Colonic mucosa (tissue), 4 donors: ENCODE measurements at places on chromosomes 5 and 9. TPM values are rescaled to one million over a fixed set of nuclear protein-coding genes. Genes with fewer than 3 reads are reported as not detected.

- H3K4me3 ChIP-seq, result no peak overlapping the region
- no peak for DNase-seq
Observed at GRCh38 chr9:25939126-25939525, 260.9 kb upstream of the TUSC1 start.

GRCh38 chr5:179169836-179170235 lies 109.7 kb downstream of the ZNF354C start:
- no peak overlapping the region for H3K27ac ChIP-seq
- no peaks in the 10 kb centered on the region for H3K27me3 ChIP-seq
- H3K36me3 ChIP-seq, result no peaks in the 10 kb centered on the region
- H3K4me3 ChIP-seq, result no peak overlapping the region

STING1 gene
- 49.2 TPM for total RNA-seq

PKD2L2 gene
- total RNA-seq, result not detected

GRCh38 chr5:169431386-169431785 lies 130.4 kb upstream of the SLIT3 start:
- no peaks in the 10 kb centered on the region for H3K36me3 ChIP-seq
- no peak overlapping the region for H3K27ac ChIP-seq
- DNase-seq, result no peak
- H3K4me1 ChIP-seq, result no peaks in the 10 kb centered on the region

BTNL8 gene
- total RNA-seq, result 51.6 TPM

DNA sequence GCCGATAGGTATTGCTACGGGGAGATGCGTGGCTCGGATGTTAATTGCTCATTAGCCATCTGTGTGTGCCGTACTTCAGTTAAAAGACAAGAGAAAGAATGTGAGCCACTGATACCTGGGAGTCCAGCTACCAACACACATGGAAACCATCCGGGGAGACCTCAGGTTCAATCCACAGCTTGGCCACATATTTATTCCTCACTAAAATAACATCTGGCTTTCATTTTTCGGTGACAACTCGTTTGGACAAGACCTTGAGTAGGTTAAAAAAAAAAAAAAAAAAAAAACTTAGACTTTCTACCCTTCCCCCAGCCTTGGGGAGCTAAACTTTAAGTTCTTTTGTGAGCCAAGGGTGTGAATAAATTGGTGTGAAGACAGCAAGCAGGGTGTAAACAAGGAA lies 84.1 kb downstream of the SLIT3 start:
- H3K36me3 ChIP-seq, result no peaks in the 10 kb centered on the region
- H3K4me3 ChIP-seq, result no peak overlapping the region
- DNase-seq, result no peak
- no peaks in the 10 kb centered on the region for H3K27me3 ChIP-seq
- H3K27ac ChIP-seq, result no peak overlapping the region
- H3K4me1 ChIP-seq, result no peaks in the 10 kb centered on the region

- no peak overlapping the region for H3K27ac ChIP-seq
- no peak for DNase-seq
- H3K4me1 ChIP-seq, result no peaks in the 10 kb centered on the region
- no peaks in the 10 kb centered on the region for H3K36me3 ChIP-seq
- no peaks in the 10 kb centered on the region for H3K27me3 ChIP-seq
Observed at GRCh38 chr5:10652606-10653005, 88.7 kb downstream of the ANKRD33B start.

GRCh38 chr5:95048628-95049027 lies 236.3 kb downstream of the MCTP1 start:
- H3K36me3 ChIP-seq, result no peaks in the 10 kb centered on the region
- H3K27me3 ChIP-seq, result no peaks in the 10 kb centered on the region
- H3K4me1 ChIP-seq, result no peaks in the 10 kb centered on the region
- no peak overlapping the region for H3K27ac ChIP-seq
- no peak overlapping the region for H3K4me3 ChIP-seq

COL23A1 gene
- total RNA-seq, result 0.37 TPM

DNA sequence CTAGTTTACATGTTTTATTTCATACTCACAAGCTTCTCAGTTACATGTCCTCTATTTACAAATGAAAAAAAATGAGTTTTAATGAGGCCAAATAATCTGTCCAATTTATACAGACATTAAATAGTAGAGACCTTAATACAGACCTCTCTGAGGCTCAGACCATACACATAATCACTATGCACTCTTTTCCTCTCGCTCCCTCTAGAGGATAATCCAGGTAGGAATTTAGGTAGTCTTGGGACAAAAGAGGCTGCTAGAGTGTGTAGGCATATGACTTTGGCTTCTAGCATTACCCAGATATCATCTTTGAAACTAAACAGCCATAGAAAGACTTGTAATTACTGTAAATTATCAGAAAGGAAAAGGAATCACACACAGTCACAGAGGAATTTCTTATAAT lies 444.7 kb downstream of the HINT1 start:
- H3K4me1 ChIP-seq, result no peaks in the 10 kb centered on the region
- H3K4me3 ChIP-seq, result no peak overlapping the region
- no peaks in the 10 kb centered on the region for H3K36me3 ChIP-seq
- no peak overlapping the region for H3K27ac ChIP-seq

BARHL1 gene
- not detected for total RNA-seq

SHB gene
- 17.4 TPM for total RNA-seq

DNA sequence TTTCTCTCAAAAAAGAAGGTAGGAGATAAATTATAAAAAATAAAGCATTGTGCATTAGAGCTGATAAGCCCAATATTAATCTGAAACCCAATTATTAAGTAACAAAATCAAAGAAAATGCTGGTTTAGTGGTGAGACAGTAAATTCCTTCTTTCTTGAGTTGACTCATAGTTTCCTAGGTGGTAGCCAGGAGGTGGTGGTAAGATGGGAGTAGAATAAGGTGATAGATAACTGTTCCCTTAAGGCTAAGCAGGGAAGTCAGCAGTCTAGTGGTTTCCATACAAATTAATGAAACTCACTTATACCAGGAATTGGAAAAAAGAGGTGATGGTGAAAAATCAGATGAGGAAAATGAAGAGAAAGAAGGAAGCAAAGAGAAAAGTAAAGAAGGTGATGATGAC lies 23.2 kb downstream of the LYSMD3 start:
- no peak overlapping the region for H3K27ac ChIP-seq
- H3K4me3 ChIP-seq, result no peak overlapping the region
- H3K36me3 ChIP-seq, result no peaks in the 10 kb centered on the region
- no peaks in the 10 kb centered on the region for H3K4me1 ChIP-seq
- no peaks in the 10 kb centered on the region for H3K27me3 ChIP-seq

DNA sequence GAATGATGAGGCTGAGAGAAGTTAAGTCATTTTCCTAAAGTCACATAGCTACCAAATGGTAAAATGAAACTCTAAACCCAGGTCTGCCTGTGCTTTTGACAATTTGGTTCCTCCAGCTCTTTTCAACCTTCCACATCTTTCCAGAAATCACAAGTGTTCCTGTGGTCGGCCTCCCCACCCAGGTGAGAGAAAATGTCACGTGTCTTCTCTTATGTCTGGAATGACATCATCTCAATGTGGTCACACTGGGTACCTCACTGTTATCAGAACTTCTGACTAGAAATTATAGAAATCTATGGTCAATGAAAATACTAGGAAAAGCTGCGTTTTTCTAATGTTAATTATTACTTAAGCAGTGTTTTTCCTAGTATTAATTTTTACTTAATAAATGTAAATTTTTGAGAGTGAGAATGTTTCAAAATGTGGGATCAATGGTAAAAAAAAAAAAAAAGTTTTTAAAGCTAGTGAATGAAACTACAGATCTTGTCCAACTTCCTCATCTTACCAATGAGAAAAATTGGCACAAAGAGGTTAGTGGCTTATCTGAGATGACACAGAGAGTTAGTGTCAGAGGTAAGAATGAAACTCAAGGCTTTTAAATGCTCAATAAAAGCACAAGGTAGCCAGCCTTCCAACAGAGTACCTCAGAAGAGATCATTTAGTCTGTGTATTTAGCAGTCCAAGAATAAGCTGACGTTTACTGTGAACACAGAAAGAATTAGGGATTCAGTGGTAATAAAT lies 228.7 kb upstream of the NR4A3 start:
- no peaks in the 10 kb centered on the region for H3K4me1 ChIP-seq
- no peak overlapping the region for H3K27ac ChIP-seq
- no peak overlapping the region for H3K4me3 ChIP-seq
- H3K36me3 ChIP-seq, result no peaks in the 10 kb centered on the region

- H3K27me3 ChIP-seq, result no peaks in the 10 kb centered on the region
- H3K27ac ChIP-seq, result no peak overlapping the region
- H3K36me3 ChIP-seq, result no peaks in the 10 kb centered on the region
- H3K4me1 ChIP-seq, result no peaks in the 10 kb centered on the region
- no peak overlapping the region for H3K4me3 ChIP-seq
Observed at GRCh38 chr9:78064075-78064474, 32.5 kb upstream of the GNAQ start.

DNA sequence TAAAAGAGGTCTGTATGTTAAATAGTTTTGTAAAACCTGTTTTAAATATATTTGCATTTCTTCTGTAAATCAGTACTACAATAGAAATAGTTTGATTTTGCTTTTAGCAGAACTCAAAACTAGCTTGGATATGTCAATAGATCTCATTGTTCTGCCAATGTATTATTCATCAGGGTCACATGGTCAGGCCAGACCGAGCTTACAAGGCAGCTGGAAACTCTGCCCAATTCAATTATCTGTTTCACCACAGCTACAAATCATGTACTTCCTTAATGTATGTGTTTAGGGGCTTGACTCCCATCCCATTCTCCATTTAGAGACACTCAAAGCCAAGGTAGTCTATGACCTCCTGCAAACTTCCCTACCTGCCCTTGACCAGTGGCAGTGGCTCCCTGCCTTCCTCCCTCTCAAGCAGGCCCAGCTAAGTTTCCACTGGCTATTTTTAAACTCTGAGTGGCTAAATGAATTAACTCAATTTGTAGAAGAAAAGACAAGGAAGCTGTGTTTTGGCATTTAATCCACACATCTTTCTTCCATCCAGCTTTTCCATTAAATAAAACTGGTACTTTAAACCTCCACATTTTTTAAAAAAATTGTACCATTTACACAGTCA lies 46.4 kb upstream of the SELENOP start:
- no peak for DNase-seq
- H3K4me1 ChIP-seq, result peaks cover 23% of the 10 kb centered on the region

DNA sequence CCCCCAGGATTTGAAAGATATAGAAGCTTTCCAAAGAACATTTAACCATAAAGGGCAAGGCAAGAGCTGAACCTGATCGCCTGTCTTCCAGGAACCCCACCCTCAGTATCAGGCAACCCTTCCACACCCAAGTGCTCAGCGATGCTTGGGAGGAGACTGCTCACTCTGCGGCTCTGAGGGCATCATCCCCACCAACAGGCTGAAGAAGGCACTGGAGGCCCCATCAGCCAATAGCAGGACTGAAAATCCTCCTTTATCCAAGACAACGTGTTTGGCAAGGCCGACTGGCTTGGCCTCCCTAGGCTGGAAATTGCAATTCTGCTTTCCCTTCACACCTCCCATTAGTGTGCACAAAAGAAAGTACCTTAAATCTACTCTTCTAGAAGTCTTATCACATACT lies 1.4 kb upstream of the PPP2CA start:
- peaks cover 20% of the 10 kb centered on the region for H3K4me1 ChIP-seq
- no peak overlapping the region for H3K4me3 ChIP-seq

DNA sequence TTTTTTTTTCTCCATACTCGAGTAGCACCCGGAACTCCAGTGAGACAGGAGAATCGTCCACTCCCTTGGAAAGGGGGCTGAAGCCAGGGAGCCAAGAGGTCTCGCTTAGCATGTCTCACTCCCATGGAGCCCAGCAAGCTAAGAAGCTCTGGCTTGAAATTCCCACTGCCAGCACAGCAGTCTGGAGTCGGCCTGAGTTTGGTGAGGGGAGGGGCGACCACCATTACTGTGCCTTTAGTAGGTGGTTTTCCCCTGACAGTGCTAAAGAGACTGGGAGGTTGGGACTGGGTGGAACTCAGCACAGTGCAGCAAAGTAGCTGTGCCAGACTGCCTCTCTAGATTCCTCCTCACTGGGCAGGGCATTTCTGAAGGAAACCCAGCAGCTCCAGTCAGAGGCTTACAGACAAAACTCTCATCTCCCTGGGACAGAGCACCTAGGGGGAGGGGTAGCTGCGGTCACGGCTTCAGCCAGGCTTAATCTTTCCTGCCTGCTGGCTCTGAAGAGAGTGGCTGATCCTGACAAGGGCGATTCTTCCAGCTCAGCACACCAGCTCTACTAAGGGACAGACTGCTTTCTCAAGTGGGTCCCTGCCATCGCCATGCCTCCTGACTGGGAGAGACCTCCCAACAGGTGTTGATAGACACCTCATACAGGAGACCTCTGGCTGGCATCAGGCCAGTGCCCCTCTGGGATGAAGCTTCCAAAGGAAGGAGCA lies 414.5 kb upstream of the ZNF608 start:
- no peaks in the 10 kb centered on the region for H3K4me1 ChIP-seq
- no peaks in the 10 kb centered on the region for H3K27me3 ChIP-seq
- H3K4me3 ChIP-seq, result no peak overlapping the region
- no peak for DNase-seq
- H3K36me3 ChIP-seq, result no peaks in the 10 kb centered on the region

GRCh38 chr9:107557236-107557990 lies 67.8 kb upstream of the KLF4 start:
- no peak for DNase-seq
- H3K36me3 ChIP-seq, result no peaks in the 10 kb centered on the region

- H3K27ac ChIP-seq, result no peak overlapping the region
- no peak for DNase-seq
- no peaks in the 10 kb centered on the region for H3K4me1 ChIP-seq
- H3K27me3 ChIP-seq, result no peaks in the 10 kb centered on the region
- no peak overlapping the region for H3K4me3 ChIP-seq
Observed at GRCh38 chr5:87151547-87151946, 116.1 kb upstream of the RASA1 start.

DNA sequence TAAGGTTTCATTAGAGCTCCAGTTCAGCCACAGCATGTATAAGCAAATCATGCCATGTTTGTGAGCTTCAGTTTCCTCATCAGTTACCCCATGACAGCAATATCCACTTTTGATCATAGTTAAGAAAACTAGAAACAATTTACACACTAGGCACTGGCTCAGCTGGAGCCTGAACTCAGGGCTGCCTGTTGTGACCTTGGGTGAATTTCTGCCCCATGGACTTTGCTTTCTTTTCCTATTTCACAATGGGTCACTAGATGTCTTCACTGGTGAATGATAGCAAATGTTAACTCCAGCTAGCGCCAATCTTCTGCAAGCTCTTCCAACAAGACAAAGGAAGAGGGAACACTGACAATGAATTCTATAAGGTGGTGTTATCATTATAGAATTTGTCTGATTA lies 233.3 kb upstream of the TRIM32 start:
- H3K4me1 ChIP-seq, result no peaks in the 10 kb centered on the region
- no peak overlapping the region for H3K27ac ChIP-seq
- no peak overlapping the region for H3K4me3 ChIP-seq

CER1 gene
- not detected for total RNA-seq

GRCh38 chr5:40831346-40832210 lies 3.4 kb downstream of the RPL37 start:
- no peaks in the 10 kb centered on the region for H3K27me3 ChIP-seq
- no peak overlapping the region for H3K27ac ChIP-seq
- H3K36me3 ChIP-seq, result peaks cover 23% of the 10 kb centered on the region
- no peaks in the 10 kb centered on the region for H3K4me1 ChIP-seq
- DNase-seq, result no peak

- no peaks in the 10 kb centered on the region for H3K36me3 ChIP-seq
- no peaks in the 10 kb centered on the region for H3K4me1 ChIP-seq
- no peak overlapping the region for H3K27ac ChIP-seq
Observed at GRCh38 chr5:20536341-20536740, 548.3 kb upstream of the CDH18 start.
